ENCODE measurements at places on chromosomes 13 and 19. TPM values are rescaled to one million over a fixed set of nuclear protein-coding genes. Genes with fewer than 3 reads are reported as not detected.

DNA sequence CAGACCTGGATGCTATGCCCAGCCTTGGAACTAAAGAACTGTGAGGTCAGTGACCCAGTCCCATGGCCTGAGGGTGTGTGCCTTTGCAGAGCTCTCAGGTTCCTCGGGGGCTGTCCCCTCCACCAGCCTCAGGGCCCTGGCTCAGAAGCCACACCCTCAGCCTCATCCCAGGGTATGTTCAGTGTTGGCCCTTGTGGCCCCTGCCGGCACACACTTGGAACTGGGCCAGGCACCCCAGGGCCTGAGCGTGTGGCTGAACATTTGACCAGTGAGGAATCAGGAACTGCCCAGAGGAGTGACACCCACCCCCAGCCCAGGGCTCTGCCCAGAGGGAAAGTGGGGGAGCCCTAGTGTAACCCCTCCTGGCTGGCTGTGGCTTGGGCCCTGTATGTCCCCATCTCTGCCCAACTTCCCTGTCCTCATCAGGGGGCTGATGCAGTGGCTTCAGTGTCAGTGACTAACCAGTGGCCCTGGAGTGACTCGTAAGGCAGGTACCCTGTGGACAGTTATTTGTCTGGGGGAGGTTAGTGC is 10.0 kb downstream of the NKPD1 start:
- no peak for DNase-seq

DNA sequence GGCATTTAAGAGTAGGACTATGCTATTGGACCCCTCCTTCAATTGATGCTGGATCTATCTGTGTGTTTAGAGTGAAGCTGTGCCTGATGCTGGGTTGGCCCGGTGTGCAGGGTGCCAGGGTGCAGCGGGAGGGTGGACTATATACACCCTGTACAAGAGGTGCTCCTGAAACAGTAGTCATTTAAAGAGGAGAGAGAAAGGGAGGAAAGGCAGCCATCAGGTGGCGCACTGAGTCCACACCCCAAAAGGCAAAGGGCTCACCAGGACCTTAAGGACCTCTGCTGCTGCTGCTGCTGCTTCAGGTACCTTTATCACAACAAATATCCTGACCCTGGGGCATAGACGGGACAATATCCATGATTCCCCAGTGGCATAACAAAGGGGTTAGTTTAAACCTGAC is 39.4 kb downstream of the ZNF136 start:
- peak; percentile 10 for DNase-seq

TMPRSS9 gene
- polyA plus RNA-seq = 1.3 TPM

FAM32A gene
- polyA plus RNA-seq = 109 TPM

- DNase-seq = no peak
These were observed 20.2 kb downstream of the POLR1D start for GRCh38 chr13:27641711-27642502.

ZGLP1 gene
- polyA plus RNA-seq = 7.5 TPM

DNA sequence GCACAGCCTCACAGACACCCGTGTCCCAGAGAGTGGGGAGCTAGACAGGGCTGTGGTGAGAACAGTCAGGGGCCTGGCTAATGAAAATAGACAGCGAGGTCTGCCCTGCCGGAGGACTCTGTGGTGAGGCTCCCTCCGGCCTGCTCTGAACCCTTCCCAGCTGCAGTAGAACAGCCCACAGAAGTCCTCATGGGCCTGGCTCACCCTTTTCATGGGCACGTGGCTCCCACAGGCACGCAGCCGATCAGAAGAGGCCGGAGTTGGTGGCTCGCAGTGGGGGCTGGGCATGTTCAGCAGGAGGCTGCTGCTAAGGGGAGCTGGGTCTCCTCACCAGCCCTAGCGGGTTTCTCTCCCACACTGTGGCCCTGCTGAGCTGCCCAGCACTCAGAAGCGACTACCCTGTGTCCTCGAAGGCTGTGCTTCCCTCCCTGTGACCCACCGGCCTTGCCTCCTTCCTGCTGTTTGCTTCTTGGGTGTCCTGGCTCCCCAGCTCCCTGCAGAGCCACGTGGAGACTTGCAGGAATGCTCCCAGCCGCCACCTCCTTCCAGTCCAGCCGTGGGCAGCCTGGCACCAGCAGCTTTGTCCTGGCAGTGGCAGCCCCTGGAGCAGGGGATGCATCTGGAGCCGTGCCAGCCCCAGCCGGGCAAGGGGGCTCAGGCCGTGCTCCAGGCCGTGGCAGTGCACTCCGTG is 138.7 kb downstream of the KDM4B start:
- no peak for DNase-seq

DNA sequence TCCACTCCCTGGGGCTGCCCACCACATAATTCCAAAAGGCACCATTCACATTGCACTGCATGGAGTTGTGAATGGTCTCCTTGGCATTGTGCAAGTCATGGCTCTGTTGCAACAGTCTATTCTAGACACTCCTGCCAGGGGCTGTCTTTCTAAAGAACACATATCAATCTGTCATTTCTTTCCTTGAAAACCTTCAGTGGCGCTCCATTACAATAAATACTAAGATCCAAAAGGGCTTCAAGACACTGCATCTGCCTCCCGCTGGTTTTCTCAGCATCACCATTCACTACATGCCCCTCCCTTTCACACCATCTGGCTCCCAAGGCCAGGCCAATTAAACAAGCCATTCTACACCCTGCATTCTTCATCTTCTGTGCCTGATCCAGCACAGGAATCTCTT is 32.2 kb upstream of the TM9SF2 start:
- no peak for DNase-seq

SHKBP1 gene
- polyA plus RNA-seq = 57.9 TPM

DNA sequence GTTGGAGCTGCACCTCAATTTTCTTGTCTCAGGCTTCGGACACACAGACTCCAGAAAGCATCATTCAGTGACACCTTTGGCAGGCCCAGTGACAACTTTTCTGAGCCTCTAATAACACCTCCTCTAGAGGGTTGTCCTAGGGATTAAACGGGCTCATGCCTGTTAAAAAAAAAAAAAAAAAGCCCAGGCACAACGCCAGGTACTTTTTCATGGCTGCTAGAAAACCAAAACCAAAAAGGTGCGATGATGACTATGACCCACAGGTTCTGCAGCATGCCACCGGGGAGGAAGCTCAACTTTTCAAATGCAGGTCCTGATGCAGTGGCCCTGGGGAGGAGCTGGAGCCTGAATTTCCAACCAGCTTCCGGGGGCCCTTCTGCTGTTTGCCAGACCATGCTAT is 184.2 kb downstream of the ABCC4 start:
- DNase-seq = no peak

RAB3A gene
- 5.2 TPM for polyA plus RNA-seq

GRCh38 chr13:91233291-91233690 is 114.2 kb upstream of the MIR17HG start:
- DNase-seq = no peak

GRCh38 chr13:19088416-19088815 is 93.2 kb downstream of the TUBA3C start:
- DNase-seq = no peak

ZNF83 gene
- 118 TPM for polyA plus RNA-seq

ZNF878 gene
- 3.1 TPM for polyA plus RNA-seq

DNA sequence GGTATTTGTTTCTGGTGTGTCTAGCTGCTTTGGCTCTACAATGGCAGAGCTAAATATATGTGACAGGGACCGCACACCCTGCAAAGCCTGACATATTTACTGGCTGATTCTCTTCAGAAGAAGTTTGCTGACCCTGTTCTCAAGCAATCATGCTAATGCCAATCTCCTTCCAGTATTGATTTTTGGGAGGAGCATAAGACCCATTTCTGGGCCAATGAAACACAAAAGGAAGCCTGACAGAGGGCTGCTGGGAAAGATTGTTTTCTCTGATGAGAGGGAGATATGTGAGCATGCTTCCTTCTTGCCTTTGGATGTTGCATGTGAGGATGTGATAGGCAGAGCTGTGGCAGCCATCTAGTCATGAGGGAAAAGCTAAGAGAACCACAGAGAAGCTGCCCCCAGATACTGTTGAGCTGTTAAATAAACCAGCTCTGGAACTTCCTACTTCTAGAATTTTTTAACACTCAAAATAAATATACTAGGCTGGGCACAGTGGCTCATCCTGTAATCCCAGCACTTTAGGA is 31.4 kb upstream of the TPTE2 start:
- DNase-seq = no peak

GRCh38 chr19:10602330-10603083 is 15.4 kb upstream of the AP1M2 start:
- DNase-seq = peak; percentile 73

GRCh38 chr13:80196756-80197155 is 144.2 kb downstream of the SPRY2 start:
- DNase-seq = no peak
